ENCODE measurements at places on chromosomes 16 and 17.

- no peak for DNase-seq
Observed at GRCh38 chr17:16135461-16135860, 79.9 kb downstream of the NCOR1 start.

DNA sequence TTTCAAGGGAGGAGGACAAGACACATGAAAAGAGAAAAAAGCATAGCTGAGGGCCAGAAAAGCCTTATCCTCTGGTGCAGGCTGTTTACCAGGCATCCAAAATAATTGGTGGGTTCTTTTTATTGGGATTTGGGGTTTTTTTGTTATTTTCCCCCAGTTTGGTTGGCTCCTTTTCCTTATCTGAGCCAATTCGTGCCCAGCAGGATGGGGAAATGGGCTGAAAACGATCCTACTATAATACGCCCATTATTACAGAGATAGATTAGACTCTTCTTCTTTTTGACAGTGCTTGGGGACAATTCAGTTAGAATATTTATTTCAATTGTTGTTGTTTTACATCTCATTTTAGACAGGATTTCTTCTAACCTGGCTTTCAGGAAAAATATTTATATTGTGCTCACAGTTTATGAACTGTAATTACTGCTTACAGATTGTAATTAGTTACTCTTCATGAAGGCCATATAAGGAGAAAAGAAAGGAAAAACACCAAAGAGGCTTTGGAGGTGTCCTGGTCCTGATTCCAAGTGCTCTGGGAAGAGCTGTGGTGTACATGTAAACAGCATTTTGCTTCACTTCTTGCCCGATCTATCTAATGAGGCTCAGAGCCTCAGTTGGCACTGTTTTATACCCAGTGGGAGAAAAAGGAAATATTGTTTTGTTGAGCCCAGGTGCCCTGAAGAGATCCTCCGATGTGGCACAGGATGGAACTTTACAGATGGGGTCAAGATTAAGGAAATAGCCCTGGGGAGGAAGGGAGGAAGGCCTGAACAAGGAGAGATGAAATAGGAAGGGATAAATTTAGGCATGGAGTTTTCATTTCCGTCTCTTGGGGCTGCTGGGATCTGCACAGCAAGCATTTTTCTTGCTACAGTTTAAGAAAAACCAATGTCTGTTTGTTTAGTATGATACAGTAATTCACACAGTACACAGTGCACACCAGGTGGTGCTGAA is 611 bp upstream of the ANKRD40 start:
- no peak for DNase-seq

DNA sequence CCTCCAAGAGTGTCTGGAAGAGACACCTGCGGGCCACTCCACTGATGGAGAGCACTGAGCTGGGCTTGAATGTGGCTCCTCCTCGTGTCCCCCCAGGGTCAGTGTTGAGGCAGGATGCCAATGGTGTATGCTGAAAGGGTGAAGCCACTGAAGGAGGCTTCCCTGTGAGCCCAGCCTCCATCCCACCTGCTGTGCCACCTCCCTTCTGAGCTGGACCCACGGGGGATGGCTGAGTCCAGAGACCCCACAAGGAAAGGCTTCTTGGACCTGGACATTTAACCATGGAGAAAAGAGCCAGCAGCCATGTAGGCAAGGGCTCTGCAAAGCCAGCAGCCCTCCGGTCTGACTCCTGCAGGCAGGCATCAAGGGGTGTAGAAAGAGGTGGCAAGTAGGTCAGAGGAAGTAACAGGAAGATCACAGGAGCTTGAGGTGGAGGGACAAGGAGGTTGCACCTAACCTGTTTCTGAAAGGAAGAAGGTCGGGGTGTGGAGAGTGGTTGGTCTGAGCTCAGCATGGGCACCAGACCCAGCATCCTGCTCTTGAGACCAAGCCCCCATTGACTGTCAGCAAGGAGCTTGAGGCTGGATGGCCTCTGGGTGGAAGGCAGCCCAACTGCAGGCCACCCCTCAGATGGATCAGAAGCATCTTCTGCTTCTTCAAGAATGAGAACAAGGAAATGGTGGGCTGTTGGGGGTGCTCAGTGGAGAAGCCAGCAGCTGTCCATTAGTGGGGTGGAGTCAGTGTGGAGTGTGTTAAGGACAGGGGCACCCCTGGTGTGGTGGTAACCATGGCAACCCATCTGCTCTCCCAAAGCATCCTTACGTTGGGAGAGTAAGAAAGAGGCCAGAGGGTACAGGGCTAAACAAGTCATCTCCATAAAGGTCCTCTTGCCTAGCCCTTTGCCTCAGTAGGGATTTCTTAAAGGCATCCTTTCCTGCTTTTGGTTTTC is 80.7 kb downstream of the PLD6 start:
- DNase-seq = no peak

DNA sequence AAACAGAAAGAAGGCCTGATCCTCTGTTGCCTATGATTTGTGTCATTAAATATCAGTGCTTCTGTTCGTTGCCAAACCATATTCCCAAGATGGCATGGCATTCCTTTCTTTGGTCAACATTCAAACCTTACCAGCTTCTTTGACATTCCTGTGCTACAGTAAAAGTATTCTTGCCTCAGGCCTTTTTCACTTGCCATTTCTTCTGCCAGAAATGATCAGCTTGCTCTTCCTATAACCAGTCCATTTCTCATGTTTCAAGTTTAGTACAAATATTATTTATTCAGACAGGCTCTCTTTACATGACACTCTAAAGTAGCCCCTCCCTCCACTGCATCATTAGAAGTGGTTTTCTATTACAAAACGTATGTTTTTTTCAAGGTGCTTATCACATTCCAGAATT is 278.3 kb downstream of the KCNJ2 start:
- no peak for DNase-seq

- DNase-seq = no peak
Observed at GRCh38 chr17:30954046-30954830, 16.6 kb upstream of the RNF135 start.

DNA sequence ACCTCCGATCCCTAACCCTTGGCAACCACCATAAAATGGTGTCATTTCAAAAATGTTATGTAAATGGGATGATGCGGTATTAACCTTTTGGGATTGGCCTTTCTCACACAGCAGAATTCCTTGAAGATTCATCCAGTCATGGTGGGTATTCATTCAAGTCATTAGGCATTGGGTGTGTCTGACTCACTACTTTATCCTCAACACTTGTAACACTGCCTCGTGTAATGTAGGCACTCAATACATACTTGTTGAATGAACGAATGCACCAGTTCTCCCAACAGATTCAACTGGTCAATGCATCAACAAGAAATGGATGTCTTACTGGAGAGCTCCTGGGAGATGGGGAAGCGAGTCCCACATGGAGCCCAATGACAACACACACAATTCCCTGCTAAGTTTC is 21.8 kb upstream of the GAN start:
- no peak for DNase-seq

- DNase-seq = no peak
Observed at GRCh38 chr17:35692512-35693210, 38.8 kb upstream of the RASL10B start.

GRCh38 chr17:74748279-74748528 is 224 bp upstream of the NHERF1 start:
- DNase-seq = no peak

- DNase-seq = no peak
Observed at GRCh38 chr16:68563631-68564381, 24.7 kb downstream of the ZFP90 start.

- DNase-seq = no peak
Observed at GRCh38 chr17:76585649-76586593, at the start of gene ST6GALNAC2. Gene ST6GALNAC2, minus strand, starts transcription at chr17:76585860. Its CDS starts 52 bp downstream, at chr17:76585808.

Data from stimulated activated CD4-positive, alpha-beta T cell treated with anti-CD3 and anti-CD28 coated beads, TNF-alpha, amount 100 ng/mL, for 24 hours (primary cell).